ENCODE measurements at places on chromosomes 5 and 9.

DNA sequence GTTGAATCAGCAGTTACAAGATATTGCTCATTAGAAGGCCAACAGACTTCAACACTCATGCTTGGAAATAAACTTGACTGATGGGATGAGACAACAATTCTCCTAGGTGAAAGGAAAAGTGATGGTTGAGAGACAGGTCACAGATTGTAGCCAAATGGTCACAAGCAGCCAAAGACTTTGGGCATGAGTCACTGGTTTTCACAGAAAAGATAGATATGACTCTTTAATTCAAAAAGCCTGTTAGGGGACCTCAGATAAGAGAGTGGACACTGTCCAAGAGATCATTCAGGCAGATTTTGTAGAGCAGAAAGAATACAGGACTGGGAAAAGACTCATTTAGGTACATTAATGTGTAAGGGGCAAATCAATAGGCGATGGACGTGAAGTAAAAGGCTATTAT, 982.5 kb downstream of the MAT2B start:
- no peak for DNase-seq

- no peak for DNase-seq
Measured at GRCh38 chr5:147801461-147801860, 18.9 kb upstream of the JAKMIP2 start.

DNA sequence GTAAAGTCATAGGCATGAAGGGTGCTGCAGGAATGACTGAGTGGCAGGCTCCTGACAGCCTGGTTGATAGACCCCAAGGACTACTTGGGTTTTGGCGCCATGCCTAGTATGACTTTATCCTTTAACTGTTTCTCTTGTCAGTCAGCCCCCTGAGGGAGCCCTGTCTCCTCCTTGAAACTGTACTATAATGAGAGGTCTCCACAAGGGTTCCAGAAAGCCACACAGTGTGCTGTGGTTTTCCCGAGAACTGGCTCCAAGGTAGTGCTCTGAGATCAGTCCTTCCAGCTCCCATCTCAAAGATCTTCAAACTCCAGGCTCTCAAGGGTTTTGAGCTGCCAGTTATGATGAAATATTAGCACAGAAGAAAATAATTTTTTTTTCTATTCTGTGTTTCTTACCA, 26.7 kb upstream of the TNC start:
- DNase-seq = no peak

DNA sequence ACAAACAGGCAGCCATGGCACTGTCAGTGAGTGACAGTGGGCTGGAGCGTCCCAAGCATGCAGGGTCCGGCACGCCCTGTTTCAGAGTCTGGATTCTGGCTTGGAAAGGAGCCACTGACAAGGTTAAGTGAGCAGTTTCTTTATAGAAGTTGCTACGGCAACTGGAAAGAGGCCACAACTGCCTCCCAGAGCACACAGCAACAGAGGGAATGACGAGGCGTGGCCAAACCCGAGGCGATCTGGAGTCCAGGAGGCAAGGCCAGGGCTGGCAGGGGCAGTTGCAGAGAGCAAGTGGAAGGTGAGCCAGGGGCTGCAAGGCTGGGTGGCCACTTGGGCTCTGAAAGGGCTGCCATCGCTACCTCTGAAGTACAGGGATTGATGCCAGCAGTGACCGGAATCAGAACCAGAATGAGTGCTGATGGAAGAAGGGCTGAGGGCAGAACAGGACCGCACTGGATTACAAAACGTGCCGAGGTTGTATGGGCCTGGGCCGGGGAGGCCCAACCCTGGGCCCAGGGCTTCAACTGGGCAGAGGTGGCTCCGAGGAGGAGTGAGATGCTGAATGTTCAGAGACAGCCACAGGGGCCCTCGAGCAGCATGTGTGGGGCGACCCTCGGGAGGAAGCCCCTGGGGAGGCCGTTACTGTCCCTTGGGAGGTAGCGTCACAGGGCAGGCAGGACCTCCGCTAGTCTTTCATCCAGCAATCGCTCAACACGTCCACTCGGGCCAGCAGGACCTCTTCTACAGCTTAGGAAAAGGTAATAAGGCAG, 4.6 kb downstream of the MRPL41 start:
- no peak for DNase-seq

- no peak for DNase-seq
Measured at GRCh38 chr5:56561-57290, 35.2 kb upstream of the PLEKHG4B start.

DNA sequence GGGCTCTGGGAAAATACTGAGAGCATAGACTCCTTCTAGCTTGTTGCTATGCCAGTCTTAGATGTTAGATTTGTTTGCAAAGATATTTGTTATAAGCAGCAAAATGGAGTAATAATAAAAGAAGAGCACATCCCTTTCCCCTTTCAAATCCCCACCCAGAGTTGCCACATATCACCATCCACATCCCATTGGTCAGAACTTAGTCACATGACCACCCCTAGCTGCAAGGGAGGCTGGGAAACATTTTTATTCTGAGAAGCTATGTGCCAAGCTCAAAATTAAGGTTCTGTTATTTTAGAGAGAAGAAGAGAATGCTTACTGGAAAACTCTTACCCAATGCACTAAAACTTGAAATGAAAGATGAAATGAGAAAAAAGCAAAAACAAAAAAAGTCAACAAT, 193.9 kb upstream of the MVB12B start:
- DNase-seq = no peak

- DNase-seq = peak; percentile 39
Measured at GRCh38 chr5:176535664-176536131, 1.5 kb downstream of the RNF44 start.

- DNase-seq = no peak
Measured at GRCh38 chr9:95182854-95183563, 134.5 kb downstream of the FANCC start.

DNA sequence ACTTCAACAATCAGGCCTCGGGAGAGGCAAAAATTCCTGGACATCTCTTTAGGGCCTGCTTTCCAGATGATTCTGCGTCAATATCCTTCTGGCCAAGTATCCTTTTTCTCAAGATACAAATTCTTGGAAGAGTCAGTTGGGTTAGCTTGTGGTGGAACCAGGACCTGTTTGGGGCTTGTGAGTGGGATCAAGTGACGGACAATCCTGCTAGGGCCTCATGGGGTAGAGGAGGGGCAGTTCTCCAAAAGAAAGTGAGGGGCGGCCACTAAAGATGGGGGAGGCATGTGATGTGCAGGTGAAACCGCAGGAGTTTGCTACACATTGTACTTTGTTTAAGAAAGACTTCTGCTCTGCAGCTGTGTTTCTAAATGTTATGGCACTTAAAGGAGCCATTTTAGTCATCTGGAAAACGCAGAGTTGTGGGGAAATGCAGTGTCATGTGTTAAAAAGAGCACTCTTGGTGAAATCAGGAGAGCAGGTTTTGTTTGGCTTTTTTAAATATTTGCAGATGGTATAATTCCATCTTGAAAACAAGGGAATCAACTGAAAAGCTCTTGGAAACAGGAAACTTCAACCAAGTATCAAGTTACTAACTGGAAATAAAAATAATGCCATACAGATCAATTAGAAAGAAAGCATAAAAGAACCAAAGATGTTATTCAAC, 27.4 kb upstream of the GSN start:
- no peak for DNase-seq

GRCh38 chr9:137371521-137371941, 51.4 kb downstream of the EXD3 start:
- no peak for DNase-seq

DNA sequence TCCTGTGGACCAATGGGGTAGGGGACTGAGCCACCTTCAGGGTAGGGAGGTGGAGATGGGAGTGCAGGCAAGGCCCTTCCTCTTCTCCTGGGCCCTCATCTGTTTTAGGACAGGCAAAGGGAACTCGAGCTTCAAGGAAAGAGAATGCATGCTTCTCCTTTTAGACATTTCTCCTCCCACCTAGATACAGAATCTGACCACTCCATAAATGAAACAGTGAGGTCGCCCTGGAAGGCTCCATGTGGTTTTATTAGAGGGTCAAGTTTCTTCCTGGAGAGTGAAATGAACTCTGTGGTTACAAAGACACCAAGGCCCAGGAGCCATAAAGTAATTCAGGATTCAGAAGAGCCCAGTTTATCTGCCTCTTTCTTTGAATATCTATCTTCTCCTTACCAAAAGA, 14.9 kb downstream of the LHFPL2 start:
- DNase-seq = no peak

GRCh38 chr5:87195616-87196015, 72.1 kb upstream of the RASA1 start:
- no peak for DNase-seq

GRCh38 chr9:2622461-2623287, 1.1 kb downstream of the VLDLR start:
- DNase-seq = no peak

Measured in T-helper 2 cell (primary cell).